Stimulated activated CD4-positive, alpha-beta T cell treated with anti-CD3 and anti-CD28 coated beads, Interleukin-2, amount 100 ng/mL, for 4 hours (primary cell): ENCODE measurements at places on chromosomes 5 and 9.

DNA sequence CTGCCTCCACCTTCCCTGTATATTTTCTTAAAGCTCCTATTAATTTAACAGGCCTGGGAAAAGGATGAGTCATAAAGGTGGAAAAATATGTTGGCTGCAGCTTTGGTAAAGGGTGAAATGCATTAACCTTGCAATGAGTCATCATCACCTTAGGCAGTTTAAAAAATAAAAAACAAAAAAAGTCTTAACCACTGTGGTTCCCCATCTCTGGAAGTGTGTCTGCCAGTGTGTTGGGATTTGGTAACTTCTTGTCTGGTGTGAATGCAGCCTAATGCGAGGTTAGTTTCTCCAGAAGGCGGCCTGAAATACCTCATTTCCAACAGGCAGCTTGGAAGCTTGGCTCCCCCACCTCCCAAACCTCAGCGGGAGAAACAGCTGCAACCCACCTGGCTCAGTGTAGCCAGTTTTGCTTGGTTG is 265.3 kb upstream of the GAS1 start:
- no peak for DNase-seq

DNA sequence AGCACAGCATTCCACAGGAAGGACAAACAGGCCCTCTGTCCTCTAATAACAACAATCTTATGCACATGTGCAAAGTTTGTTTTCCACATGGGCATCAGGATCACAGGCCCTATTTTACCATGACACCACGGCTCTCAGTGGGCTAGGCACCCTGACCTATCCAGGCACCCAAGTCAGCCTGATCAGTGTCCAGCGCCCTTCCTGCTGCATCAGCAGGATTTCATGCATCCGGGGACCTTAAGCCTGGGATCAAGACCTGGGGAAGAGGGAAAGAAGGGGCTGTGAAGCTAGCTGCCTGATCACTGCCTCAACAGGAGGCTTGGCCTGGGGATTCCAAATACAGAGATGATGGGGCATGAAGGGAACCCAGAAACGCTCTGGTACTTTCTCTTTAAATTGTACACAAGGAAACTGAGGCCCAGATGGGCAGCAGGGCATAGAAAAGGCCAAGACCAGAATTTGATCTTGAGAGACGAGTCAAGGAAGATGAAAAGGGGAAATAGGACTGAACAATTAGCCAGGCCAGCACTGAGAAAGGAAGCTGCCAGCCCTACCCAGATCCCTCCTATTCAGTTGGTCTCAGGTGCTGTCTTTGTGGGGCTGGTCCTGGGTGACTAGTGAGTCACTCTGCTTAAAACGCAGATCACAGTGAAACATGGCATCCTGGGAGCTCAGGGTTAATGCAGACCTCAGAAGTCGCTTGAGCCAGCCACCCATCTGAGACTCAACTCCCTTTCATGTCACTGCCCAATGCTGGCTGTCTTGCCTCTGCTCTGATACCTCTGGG is 57.9 kb downstream of the SHB start:
- DNase-seq = no peak

GRCh38 chr9:72305707-72306106 is 59.3 kb downstream of the ZFAND5 start:
- DNase-seq = no peak

DNA sequence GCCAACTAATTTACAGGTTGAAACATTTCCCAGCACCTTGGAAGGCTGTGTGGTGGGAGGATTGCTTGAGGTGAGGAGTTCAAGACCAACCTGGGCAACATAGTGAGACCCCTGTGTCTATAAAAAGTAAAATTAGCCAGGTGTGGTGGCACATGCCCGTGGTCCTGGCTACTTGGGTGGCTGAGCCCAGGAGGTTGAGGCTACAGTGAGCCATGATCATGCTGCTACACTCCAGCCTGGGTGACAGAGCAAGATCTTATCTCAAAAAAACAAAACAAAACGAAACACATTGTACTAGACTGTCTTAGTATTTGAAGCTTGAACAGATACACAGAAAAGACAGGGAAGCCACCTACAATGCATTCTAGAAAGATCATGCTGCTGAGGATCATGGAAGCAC is 2.8 kb upstream of the HSDL2 start:
- no peak for DNase-seq

DNA sequence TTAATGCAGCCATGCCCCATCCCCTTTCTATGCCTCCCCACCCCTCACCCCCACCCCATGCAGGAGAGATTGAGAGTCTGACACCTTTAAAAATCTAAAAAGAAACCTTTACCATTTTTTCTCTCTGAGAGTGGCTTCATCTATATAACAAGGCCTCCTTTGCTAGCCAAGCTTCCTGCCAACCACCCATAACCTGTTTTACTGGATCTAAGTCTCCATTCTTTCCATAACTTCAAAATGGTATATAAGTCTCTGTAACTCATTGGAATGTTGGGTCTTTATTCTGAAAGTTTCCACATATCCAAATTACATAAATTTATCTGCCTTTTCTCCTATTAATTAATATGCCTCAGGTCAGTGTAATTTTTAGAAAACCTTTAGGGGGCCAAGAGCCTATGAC is 1174.0 kb downstream of the MAT2B start:
- no peak for DNase-seq
